BE2C (cell line): ENCODE measurements at places on chromosomes 1 and 21.

DNA sequence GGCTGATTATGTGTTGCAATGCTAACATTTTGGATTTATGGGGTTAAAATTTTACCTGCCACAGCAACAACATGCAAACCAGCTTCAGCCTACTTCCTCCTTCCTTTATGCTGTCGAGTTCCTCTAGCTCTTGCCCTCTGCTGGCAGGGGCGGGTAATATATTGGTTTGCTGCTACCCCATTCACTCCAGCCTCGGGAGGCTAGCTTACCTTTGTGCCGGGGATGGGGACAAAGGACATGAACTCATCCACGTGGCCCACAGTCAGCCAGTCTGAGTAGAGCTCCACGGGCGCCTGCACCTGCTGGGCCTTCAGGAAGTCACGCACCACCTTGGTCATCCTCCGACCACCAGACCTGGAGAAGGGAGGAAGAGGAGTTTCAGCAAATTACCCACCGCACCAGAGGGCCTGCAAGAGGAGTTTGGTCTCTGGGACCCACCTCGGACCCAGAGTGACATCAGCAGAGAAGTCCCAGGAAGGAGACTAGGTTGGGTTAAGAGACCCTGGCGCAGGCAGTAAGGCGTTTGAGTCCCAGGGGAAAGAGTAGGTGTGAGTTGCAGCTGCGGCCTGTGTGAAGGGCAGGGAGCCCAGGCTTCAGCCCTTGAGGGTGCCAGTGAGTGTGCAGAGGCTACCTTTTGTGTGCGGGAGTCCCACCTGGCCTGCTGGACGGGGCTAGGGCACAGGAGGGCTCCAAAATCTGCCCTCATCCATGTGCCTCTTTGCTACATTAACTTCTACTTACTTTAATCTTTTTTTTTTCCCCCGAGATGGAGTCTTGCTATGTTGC lies 21.8 kb upstream of the SDHB start:
- DNase-seq = no peak

DNA sequence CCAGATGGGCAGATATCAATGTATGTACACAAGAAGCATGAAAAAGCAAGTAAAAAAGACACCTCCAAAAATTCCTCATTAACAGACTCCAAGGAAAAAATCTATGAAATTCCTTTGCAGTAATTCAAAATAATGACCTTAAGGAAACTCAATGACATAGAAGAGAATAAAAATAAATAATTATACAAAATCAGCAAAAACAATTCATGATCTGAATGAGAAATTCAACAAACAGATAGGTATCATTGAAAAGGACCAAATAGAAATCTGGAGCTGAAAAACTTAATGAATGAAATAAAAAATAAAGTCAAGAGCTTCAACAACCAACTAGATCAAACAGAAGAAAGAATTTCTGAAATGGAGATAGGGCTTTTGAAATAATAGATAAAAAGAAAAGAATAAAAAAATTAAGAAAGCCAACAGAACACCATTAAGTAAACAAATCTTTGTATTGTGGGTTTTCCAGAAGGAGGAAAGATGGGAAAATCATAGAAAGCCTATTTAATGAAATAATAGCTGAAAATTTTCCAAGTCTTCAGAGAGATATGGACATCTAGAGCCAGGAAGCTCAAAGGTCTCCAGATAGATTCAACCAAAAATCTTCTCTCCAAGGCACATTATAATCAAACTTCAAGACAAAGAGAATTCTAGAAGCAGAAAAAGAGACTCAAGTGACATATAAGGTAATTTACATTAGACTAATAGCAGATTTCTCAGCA lies 52.0 kb upstream of the KCNK1 start:
- DNase-seq = no peak

GRCh38 chr1:59691261-59691660 lies 123.5 kb upstream of the HOOK1 start:
- no peak for DNase-seq

GRCh38 chr1:183879966-183880365 lies 75.0 kb downstream of the RGL1 start:
- DNase-seq = no peak

DNA sequence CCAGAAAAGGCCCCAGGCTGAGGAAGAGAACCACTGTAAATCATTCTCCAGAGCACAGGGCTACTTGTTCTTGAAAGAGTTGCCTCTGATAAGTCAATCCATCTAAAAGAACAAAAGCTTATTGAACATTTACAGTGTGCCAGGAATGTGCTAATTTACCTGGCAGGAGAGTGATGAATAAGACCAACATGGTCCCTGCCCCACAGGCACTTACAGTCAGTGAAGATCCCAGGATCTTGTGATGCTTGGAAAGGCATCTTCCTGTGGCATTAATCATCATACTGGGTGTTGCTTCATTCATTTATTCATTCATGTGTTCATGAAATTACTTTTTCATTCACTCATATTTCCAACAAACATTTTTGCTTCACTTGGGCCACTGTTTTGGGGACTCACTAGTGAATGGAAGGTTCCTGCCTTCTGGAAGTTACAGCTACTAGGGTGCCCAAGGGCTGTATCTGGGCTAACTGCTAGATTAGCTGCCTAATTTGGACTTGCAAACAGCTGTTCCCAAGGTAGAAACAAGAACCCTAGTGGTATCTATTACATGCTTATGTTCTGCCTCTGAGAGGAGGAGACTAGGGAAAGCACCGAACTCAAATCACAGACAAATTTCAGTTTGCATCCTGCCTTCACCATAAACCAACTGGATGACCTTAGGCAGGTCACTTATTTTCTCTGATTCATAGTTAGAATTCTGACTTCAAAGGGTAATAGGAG lies 133.5 kb downstream of the CLIC6 start:
- no peak for DNase-seq

DNA sequence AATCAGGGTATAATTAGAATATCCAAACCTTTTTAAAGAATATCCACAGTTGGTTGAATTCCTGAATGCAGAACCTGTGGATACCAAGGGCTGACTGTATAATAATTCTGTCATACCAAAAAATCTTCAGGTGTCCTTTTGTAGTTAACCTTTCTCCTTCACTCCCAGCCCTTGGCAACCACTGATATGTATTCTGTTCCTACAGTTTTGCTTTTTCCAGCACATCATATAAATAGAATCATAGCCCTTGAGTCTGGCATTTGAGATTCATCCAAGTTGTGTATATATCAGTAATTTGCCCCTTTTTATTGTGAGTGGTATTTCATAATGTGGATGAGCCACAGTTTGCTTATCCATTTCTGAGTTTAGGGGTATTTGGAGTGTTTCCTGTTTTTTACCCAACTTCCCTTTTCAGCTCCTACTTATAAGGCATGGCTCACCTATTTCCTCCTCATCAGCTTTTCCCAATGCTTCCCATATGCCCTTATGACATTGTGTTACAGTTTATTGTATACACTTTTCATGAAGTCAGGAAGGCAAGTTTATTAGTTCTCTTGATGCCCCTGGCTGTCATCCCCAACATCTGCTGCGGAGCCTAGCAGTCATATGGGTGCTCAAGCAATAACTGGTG lies 35.0 kb upstream of the AGO1 start:
- DNase-seq = no peak

DNA sequence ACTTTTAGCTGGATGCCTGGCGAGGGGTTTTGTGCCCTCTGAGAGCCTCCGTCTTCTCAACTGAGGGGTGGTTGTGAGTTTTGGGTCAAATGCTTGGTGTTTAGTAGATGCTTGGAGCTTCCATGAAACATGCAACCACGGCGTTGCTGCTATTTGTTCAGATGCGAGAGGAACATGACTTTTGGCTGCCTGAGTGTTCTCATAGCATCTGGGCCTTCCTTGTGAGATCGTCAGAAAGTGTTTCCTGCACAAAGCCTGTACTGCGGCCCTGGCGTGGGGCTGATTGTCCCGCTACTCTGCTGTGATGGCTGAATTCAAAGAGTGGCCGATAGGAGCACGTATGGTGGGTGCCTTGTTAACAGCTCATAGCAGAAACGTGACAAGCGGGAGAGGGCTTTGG lies 69.8 kb upstream of the FAM3B start:
- DNase-seq = no peak

DNA sequence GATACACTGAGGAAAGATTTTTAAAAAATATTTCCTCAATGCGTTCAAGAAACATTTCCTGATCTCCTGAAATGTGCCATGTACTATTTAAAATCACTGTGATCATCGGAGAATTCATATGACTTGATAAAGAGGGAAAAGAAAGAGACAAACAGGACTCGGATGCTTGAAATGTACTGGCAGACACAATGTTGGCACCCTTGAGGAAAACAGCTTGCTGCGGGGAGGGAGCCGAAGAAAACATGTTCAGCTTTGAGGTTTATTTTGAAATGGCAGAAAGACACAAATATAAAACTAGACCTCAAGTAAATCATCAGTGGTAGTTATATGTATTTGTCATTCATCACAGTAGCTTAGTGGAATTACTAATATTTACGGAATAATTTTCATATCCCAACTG lies 100.9 kb upstream of the BRINP3 start:
- DNase-seq = no peak

- no peak for DNase-seq
These were observed 75.8 kb downstream of the FOXJ3 start for GRCh38 chr1:42259059-42259738.

DNA sequence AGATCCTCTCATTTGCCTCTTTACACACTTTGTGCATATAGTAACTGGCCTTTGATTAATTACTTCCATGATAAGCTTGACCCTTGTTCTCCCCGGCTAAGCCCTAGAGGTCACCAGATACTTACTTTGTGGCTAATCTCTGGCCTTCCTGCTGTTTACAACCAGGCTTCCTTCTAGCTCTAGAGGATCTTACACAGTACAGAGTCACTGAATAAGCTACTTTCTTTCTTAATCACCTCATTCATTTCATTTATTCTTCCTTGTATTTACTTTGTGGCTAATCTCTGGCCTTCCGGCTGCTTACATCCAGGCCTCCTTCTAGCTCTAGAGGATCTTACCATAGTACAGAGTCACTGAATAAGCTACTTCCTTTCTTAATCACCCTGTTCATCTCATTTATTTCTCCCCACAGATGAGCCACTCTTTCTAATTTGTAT lies 144.3 kb upstream of the C1orf21 start:
- peak; percentile 39 for DNase-seq

DNA sequence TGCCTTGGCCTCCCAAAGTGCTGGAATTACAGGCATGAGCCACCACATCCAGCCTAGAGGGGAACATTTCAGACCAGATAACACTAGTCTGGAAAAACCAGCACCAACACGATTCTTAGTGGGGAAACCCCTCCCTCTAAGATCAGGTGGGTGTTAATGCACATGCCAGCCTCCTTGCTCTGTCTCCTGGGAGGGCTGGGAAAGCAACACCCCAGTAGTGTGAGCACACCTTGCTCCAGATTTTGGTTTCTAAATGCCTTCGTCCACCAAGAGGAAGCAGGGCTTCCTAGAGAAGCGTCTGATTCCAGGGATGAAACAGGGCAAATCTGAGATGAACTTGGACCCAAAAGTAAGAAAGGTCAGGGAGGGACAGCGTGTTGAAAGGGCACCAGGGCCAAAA lies 2.2 kb upstream of the KRTAP10-4 start:
- no peak for DNase-seq

- DNase-seq = no peak
These were observed 56.7 kb downstream of the RALGPS2 start for GRCh38 chr1:178781533-178782330.

GRCh38 chr1:66925558-66925910 lies 744 bp downstream of the MIER1 start:
- DNase-seq = no peak

GRCh38 chr1:154860156-154860870 lies 9.8 kb downstream of the KCNN3 start:
- DNase-seq = no peak

- DNase-seq = peak; percentile 58
These were observed 656.9 kb downstream of the PTPRU start for GRCh38 chr1:29893046-29893723.

DNA sequence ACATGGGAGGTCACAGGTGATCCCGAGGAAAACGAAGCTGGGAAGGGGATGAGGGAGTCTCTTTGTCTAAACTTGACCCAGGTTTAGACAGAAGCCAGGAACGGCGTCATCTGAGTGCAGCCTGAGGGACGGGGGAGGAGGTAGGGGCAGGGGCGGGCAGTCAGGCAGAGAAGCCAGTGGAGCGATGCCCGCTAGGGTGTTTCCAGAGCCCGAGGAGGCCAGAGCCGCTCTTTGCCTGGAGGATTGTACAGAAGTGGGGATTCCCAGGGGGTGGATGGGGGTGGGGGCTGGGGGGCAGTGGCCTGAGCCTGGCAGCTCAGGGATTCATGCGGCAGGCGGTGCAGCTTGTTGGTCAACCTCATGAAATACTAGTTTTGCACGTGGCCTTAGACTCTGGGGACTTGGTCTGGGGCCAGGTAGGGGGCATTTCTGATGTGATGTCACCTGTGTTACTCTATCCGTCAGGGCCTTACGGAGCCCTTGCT lies 58.4 kb downstream of the VPS26C start:
- peak; percentile 33 for DNase-seq

DNA sequence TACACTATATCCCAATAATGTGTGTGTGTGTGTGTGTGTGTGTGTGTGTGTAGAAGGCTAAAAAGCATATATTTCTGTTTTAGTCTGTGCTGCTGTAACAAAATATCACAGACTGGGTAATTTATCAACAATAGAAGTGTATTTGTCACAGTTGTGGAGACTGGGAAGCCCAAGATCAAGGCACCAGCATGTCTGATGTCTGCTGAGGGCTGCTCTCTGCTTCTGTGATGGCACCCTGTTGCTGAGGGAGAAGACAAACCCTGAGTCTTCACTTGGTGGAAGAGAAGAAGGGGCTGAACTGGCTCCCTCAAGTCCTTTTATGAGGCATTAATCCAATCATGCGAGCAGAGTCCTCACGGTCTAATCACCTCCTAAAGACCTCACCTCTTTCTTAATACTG lies 23.0 kb upstream of the RAB4A start:
- no peak for DNase-seq

GRCh38 chr1:81915937-81916336 lies 115.2 kb downstream of the ADGRL2 start:
- DNase-seq = no peak

- no peak for DNase-seq
These were observed 24.2 kb downstream of the CCDC185 start for GRCh38 chr1:223417444-223417843.

DNA sequence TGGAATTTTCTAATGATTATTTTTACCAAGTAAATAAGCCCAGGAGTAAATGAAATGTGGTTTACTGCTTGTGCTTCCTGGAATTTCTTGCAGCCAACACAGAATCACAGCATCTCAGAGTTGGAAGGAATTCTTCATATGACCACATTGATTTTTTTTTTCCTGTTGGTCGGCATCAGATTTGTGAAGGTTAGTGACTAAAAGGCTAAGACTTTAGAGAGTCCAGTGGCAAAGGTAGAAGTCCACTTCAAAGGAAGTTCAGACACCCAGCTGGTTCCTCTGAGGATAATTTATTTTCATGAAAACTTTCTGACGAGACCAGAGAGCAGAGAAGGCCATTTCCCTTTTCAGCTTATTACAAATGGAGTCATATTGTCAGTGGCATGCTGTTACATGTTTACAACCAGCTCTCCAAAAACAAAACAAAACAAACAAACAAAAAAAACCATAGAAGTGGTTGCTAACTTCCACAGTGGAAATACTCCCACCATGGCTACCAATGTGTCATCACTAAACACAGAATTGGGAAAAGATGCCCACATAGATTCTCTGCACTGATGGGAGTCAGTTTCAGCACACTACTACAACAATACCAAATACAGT lies 77.2 kb upstream of the CDC42BPA start:
- no peak for DNase-seq
